GM20000 (cell line): ENCODE measurements at places on chromosomes 2 and 18.

DNA sequence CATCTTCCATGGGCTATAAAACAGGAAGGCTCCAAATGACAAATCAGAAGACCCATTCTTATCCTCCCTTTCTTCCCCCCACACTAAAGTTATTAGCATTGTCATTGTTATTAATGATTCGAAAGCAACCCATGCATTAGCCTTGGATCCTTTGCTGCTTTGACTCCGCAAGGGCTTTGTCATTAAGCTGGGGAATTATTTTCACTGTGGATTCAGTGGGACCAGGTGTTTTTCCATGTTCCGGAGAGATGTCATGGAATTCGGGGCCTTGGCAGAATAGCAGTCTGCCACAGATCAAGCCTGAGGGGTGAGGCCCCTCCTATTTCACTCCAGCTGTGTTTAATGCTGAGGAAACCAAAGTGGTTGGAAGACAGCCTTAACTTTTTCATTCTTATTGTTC is 357.1 kb downstream of the EN1 start:
- DNase-seq = no peak

- no peak for DNase-seq
Observed at GRCh38 chr18:1147730-1148129, 243.1 kb downstream of the ADCYAP1 start.

DNA sequence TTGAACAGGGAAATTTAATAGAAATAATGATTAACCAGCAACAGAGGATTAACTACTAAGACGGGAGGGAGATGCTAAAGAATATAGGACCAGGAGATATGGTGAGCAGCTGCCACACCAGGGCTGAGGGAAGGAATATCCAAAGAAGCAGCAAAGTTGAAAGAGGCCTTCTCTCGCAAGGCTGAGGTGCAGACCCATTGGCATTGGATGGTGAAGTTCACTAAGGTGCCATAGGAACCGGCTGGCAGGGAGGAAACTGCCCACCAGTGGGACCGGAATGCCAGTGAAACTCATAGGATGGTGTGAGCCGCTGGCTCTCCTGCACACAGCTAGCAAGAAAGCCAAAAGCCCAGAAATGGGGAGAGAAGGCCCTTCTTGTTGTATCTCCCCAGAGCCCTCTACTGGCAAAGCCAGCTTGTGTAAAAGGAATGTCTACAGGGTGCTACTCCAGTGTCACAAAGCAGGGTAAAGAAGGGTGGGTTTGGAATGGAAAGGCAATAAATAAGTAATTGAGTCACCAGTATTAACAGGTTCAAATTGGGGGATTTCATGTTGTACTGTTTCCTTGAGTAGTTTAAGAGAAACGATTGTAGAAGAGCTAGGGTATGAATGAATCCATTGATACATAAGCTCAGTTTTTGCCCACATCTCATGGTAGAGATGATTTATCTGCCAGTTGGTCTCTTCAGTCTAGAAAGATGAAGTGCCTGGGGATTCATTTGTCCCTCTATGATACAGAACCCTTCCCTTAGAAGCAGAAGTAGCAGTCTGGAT is 36.0 kb downstream of the FARP2 start:
- peak; percentile 45 for DNase-seq

DNA sequence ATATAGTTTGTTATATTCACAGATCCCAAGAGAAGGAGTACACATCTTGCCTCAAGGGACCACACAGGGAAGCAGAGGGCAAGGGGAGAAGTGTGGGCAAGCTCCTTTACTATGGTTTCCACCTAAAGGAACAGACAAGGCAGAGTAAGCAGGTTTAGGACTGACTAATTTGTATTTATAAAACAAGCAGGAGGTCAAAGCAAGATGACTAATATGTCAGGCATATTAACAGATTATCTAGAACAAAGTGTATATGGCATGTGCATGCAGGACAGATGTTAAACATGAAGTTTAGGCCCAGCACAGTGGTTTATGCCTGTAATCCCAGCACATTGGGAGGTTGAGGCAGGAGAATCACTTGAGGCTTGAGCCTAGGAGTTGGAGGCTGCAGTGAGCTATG is 3.7 kb upstream of the LRP2 start:
- DNase-seq = no peak

DNA sequence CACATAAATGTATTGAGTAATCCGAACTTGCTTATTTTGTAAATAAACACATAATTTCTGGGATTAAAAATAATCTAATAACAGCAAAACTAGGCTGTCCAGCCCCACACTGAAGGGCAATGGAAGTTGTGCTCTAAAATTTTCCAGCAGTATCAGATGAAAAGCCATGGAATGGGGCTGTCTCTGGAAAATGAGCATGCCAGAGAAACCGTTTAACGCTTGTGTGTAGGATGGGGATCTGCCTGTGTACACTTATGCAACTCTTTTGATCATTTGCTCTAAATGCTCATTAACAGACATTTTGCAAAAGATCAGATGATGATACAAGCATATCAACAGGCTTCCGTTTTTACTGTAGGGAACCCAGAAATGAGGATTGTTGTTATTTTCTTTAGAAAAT is 177.6 kb downstream of the SLC8A1 start:
- no peak for DNase-seq

DNA sequence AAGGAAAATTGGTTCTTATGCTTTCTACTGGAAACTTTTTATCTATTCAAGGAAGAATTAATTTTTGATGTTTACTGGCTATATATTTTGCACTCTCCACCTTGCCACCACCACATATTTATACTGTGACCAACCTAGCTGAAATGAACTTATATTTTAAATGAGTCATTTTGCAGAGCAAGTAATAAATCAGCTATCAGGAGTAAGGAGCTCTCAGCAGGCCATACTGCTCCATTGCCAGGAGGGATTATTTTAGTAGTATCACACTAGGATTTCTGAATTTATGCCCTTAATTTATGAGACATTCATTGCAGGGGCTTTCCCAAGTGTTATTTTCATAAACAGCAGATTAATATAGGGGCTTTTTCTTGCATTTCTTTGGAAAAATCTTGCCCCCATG is 125.8 kb upstream of the CYP1B1 start:
- no peak for DNase-seq

GRCh38 chr18:36493349-36494159 is 196.0 kb downstream of the FHOD3 start:
- no peak for DNase-seq

- no peak for DNase-seq
Observed at GRCh38 chr2:213086050-213086449, 65.4 kb downstream of the IKZF2 start.

DNA sequence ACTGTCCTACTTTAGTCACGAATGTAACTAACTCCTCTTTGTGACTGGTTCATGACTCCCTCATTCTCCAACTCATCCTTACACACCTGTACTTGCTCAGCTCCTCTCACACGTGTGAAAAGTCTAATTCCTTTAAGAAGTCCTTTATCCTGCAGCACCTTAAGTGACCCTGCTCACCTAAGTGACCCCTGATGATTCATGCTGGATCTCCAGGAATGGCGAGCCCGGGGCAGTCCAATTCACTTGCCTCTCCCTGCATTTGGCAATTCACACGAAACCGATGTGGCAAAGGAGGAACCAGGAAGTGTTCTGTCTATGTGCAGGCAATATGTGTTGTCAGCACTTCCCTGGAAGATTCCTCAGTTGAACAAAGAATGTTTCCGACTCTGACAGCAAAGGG is 189.8 kb upstream of the NABP1 start:
- no peak for DNase-seq

GRCh38 chr18:23981369-23981980 is 33.1 kb upstream of the TTC39C start:
- DNase-seq = peak; percentile 41

- DNase-seq = no peak
Observed at GRCh38 chr2:127897531-127898211, 11.9 kb upstream of the AMMECR1L start.

GRCh38 chr2:102660574-102660973 is 41.2 kb downstream of the SLC9A2 start:
- DNase-seq = no peak

DNA sequence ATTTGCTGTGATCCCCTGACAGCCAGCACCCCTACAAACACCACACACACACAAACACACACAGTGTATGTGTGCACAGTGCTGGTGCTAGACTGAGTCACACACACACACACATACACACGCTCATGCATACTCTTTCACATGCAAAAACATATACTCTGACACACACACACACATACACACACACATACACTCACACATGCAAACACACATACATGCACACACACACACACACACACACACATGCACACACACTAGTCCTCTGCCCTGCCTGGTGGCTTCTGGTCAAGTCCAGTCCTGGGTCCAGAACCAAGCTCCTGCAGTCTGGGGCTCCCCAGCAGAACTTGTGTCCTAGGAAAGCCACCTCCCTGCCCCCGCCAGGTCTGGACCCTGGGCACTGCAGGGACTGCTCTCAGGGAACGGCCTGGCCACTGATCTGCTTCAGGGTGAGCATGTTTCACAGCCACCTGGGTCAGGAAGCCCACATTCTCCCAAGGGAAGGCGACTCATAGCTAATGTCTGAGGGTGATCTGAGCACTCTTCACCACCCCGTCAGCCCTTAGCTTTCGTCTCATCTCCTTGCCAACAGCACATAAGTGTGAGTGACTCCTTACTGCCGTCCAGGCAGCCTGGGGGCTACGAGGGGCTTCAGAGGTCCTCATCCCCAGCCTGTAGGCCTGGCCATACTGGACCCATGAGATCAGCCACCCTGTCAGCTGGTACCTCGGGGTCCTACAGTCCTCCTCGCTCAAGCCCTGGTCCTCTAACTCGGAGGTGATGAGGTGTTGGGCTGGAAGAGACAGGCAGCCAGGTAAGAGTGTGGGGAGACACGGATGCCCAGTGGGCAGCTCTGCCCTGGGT is 88.1 kb downstream of the MCFD2 start:
- no peak for DNase-seq

DNA sequence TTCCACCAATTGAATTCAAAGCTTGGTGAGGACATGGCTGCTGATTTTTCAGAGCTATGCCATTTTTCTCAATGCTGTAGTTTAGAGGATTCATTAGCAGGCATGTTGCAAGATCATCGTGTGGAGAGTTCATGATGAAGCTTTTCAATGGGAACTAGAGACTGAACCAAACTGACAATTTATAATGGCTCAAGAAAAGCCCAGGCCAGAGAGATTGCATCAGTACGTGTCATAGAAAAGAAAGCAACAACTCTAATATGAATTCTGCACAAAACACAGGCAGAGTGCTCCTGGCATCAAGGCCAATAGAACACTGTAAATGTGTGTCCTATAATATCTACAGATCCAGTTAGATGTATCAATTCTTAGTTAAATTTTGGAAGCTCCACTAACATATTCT is 477.6 kb downstream of the LRP1B start:
- DNase-seq = no peak

GRCh38 chr2:111896576-111896975 is 1.8 kb upstream of the MERTK start:
- no peak for DNase-seq

GRCh38 chr2:137507237-137507636 is 457.0 kb upstream of the HNMT start:
- no peak for DNase-seq

DNA sequence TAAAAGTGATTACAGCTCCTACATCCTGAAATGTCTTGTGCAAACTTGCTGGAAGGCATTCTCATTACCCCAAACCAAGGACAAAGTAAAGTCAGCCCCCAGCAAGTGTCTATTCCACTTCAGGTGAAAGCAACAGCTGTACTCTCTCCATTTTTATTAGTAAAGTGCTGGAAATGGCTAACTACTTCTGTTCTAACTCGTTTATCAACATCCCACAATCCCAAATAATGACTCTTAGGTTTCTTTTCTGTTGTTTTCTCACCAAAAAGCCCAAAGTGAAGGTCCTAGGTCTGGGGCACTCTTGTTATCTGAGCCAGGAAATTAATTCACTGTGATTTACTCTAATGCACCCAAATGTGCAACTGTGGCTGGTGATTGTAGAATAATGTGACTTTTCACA is 105.7 kb downstream of the LRRC30 start:
- no peak for DNase-seq

DNA sequence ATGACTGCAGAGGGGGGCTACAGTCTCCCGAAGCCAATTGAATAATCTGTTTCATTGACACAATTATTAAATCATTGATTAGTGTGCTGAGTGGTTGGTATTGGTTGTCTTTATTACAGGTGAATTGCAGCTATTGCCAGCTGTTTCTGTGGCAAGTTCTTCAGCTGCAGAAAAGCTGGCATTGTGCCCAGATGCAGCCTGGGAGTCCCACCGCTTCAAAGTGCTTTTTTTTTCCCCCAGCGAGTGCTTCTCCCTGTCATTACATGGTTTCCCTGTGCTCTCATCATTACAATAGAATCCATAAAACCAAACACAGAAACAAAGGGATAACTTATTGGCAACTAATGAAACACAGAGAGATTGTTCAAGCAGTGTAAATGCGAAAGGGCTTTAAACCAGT is 164.7 kb downstream of the GRB14 start:
- DNase-seq = no peak

GRCh38 chr2:217886091-217886490 is 116.7 kb downstream of the TNS1 start:
- no peak for DNase-seq

GRCh38 chr18:64872710-64873458 is 724.0 kb upstream of the LINC00305 start:
- DNase-seq = no peak

DNA sequence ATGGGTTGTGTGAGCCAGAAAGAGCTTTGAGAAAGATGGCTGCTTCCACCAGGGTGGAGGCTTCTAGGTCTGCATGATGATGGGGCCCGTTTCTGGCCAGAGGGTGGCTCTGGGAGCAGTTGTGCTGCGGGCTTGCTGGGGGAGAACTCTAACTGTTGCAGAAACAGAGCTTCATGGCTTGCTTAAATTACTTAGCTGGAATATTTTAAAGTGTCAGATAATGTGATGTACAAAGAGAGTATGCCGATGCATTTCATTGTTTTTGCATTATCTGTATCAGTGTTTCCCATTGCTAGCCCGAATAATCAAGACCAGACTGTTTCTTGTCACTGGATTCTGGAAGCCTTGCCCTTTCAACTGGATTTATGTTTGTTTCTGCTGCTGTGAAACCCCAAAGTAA is 6.3 kb upstream of the DRC1 start:
- no peak for DNase-seq

GRCh38 chr2:149808556-149808955 is 221.0 kb upstream of the MMADHC start:
- DNase-seq = no peak
